Stimulated activated CD8-positive, alpha-beta memory T cell treated with anti-CD3 and anti-CD28 coated beads, Interleukin-15, amount 100 ng/mL, for 24 hours (primary cell): ENCODE measurements at places on chromosomes 11 and 22.

DNA sequence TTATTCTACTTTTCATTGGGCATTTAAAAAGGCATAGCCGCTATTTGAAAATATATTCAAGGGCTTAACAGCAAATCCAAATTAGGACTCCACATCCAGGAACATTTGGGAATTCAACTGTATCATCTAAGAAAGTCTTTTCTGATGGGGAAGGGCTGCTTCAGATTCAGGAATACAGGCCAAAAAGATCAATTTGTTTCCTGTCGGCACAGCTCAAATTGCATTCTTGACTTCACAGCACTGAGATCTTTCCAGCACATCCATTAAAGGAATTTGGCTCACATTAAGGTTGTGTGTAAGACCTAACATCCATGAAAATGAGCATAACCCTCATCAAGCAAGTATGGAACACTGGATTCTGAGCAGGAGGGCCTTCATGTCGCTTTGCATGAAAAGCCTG lies 1169.5 kb upstream of the CCDC90B start:
- no peak for DNase-seq

GRCh38 chr11:131206671-131207070 lies 163.7 kb upstream of the NTM start:
- DNase-seq = no peak

DNA sequence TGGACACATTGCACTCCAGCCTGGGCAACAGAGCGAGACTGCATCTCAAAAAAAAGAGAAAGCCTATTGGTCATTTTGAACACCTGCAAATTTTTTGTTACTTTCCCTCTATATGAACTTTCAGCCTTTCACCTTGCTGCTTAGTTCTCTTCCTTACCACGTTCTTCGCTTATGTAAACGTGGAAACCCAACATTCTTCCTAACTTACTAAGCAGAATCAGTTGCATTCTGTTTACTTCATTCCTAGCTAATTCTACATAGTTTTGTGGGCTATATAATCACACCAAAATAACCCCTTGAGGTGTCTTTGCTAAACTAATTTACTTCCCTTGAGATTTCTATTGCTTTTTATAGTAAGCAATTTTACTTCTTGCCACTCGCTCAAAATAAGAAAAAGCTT lies 23.2 kb downstream of the MS4A4A start:
- no peak for DNase-seq

DNA sequence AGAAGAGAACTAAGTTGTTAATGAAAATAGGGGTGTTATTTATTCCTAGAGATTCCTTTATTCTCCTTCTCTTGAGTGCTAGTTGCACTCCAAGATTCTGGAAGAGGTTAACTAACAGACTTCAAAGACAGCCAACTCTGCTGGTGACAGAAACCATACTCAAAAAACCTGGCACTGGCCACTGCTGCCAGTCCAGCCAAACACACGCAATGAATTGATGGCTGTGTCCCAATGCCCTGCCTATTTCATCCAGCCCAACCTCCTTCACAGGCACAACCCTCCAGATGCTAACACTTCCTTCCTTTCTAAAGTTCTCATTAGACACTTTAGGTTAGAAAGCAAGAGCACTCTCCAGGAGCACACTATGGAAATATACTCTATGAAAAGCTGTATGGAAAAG lies 150.8 kb upstream of the C11orf58 start:
- DNase-seq = no peak

- no peak for DNase-seq
These were observed 142.7 kb downstream of the FBXO7 start for GRCh38 chr22:32617271-32617670.

- peak; percentile 84 for DNase-seq
These were observed 8.4 kb upstream of the SLC22A8 start for GRCh38 chr11:63023841-63024648.

DNA sequence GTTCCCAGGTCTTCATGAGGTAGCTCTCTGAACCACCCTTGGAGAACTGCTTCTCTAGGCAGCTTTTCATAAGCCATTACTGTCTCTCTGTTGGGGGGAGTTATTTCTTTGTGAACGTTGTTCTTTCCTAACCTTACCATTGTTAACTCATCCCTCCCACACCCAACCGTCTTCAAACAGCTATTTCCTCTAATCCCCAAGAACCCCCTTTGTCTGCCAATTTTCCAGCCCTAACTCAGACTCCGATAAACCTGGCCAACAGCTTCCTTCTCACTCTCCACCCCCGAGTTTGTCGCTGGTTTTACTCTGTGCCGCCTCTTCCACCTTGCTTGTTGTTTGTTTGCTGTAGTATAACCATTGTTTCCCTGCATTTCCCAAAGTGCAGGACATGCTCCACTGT lies 131.5 kb downstream of the CCDC34 start:
- no peak for DNase-seq

DNA sequence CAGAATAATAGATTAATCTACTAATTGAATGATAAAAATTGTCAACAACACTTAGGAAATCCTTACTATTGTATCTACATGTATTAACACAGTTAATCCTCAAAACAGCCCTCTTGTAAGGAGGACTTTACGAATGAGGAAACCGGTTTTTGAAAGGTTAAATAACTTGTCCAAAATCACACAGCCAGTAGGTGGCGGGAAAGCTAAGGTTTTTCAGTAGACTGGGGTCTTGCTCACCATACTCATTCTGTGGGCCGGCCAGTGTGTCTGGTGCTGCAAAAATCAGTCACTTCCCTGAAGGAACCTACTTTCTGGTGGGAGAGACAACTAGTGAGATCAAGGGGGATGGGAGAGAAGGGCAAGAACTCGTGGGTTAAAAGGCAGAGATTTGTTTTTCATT lies 3.8 kb downstream of the DCPS start:
- no peak for DNase-seq

GRCh38 chr11:116130122-116130521 lies 625.9 kb upstream of the CADM1 start:
- no peak for DNase-seq

GRCh38 chr11:27293515-27294417 lies 69.2 kb downstream of the CCDC34 start:
- no peak for DNase-seq

- DNase-seq = no peak
These were observed 18.9 kb upstream of the PPP2R1B start for GRCh38 chr11:111785076-111785475.

- no peak for DNase-seq
These were observed 224.0 kb upstream of the B3GAT1 start for GRCh38 chr11:134636071-134636470.

DNA sequence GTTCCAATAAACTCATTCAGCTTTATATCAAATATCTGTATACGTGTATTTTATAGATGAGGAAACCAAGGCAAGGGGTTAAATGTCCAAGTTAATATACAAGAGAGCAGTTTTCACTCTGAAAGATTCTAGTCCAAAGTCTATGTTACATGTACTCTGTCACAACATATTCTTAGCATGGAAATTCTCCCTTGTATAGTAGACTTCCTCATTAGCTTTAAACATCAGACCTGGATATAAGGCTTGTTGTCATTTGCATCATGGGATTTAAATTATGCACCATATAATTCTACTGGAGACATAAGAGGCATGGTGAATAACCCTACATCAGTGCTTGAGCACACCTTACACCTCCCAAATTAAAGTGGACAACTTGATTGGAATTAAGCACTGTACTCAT lies 681.9 kb upstream of the CCDC179 start:
- no peak for DNase-seq

DNA sequence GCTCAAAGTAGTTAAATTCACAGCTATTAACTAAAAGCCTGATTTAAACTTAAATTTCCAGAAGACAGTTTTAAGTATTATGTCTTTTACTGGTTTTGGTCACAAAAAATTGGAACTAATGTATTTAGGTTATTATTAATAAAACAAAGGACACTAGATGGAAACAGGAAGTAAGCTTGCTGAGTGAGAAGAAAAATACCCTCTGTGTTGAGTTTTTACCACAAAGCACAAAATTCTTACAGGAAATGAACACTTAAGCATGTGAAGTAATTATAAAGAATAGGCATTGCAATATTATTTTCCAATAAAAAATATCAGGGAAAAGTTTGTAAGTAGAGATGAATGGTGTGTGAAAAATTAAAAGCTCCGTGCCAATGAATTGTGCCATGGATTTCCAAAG lies 46.3 kb downstream of the PIK3C2A start:
- DNase-seq = no peak

GRCh38 chr11:130617001-130617400 lies 168.6 kb downstream of the ADAMTS15 start:
- no peak for DNase-seq
